ENCODE measurements at places on chromosomes 16 and 17.

- no peak for DNase-seq
Observed at GRCh38 chr16:85879975-85880831, 18.8 kb upstream of the IRF8 start.

- DNase-seq = no peak
Observed at GRCh38 chr17:14211801-14212200, 24.9 kb downstream of the CDRT15 start.

DNA sequence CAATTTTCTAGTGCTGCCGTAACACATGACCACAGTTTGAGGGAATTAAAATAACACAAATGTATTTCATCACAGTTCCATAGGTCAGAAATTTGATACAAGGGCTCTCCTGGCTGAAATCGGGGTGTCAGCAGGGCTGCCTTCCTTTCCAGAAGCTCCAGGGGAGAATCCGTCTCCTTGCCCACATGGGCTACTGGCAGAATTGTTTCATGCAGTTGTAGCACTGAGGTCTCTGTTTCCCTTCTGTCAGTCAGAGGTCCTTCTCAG is 20.5 kb downstream of the EIF4A3 start:
- no peak for DNase-seq

- DNase-seq = no peak
Observed at GRCh38 chr17:31535581-31535981, 144.1 kb downstream of the RAB11FIP4 start.

DNA sequence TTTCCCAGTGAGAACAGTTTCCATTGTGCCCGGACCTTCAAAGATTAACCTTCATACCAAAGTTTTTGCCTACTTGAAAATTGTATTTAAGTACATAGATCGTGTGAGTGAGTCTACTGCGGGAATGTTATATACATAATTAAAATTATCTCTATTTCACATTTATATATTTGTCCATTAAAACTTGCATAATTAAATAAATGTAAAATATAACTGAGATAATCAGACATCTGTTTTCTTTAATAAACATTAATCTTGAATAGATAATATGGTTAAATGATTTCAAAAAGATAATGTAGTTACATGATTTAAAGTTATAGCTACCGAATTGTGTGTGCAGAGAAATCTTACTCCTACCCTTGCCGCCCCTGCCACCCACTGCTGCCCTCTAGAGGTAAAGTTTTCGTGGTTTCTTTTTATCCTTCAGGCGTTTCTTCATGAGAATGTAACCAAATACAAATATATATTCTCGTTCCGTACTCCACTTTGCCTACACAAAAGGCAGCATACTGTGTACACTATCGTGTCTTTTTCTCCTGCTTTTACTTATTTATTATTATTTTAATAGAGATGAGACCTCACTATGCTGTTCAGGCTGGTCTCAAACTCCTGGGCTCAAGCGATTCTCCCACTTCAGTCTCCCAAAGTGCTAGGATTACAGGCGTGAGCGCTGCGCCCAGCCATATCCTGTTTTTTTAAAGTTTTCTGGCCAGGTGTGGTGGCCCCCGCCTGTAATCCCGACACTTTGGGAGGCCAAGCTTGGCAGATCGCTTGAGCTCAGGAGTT is 35.6 kb downstream of the RPA1 start:
- no peak for DNase-seq

DNA sequence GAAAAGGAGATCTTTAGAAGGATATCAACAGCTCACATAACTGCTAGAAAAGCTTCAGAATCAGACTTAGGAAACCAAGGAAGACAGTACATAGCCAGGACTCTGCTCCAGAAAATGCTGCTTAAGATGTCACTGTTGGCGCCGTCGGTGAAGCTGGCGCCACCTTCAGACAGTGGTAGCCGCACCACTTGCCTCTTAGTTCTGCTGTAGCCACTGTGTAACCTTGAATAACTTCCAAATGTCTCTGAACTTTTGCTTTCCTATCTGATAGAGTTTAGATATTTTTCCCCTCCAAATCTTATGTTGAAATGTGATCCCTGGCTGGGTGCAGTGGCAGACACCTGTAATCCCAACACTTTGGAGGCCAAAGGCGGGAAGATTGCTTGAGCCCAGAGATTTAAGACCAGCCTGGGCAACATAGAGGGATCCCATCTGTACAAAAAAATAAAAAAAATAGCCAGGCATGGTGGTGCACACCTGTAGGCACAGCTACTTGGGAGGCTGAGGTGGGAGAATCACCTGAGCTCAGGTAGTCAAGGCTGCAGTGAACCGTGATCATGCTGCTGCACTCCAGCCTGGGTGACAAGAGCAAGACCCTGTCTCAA is 6.3 kb upstream of the USP31 start:
- no peak for DNase-seq

GRCh38 chr16:87778830-87779579 is 13.2 kb upstream of the KLHDC4 start:
- DNase-seq = peak; percentile 78

DNA sequence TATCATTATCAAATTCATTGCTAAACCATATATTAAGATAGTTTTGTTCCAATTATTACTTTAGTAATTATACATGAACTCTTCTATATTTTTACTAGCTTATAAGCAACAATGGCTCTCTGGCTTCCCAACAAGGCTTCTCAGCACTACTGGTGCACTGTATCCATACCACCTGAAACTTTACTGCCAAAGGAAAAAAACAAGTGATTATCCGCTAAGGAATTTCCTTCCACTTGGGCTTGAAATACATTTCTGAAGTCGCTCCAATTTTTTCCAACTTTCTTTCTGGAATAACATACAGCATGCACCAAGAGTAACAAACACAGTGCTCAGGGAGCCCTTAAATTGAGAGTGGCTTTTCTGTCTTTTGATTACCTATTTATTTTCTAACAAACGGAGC is 2.1 kb downstream of the CSNK2A2 start:
- DNase-seq = no peak

- DNase-seq = no peak
Observed at GRCh38 chr17:27930000-27930399, 36.8 kb upstream of the LYRM9 start.

DNA sequence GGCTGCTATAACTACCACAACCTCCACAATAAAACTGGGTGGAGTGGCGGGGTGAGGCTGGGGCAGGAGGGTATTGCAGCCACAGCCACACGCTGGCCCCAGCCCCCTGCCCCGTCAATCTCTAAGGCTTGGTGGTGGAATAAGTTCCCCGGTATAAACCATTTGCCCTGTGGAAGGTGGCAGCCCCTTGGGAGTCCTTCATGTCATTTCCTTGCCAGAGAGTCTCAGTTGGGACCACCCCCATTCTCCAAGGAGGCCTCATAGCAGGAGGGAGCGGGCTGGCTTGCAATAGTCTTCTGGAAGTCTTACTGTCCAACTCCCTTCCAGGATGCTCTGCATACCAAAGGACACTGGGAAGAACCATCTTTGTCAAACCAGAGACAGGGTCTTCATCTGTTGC is 19.4 kb downstream of the CD300A start:
- DNase-seq = no peak

GRCh38 chr17:77356109-77356689 is 215.4 kb downstream of the SEC14L1 start:
- no peak for DNase-seq

GRCh38 chr17:6138761-6139446 is 68.7 kb downstream of the WSCD1 start:
- DNase-seq = no peak

- DNase-seq = no peak
Observed at GRCh38 chr17:1470071-1470754, 14.2 kb upstream of the CRK start.

- DNase-seq = no peak
Observed at GRCh38 chr17:49875685-49876084, 27.8 kb upstream of the TAC4 start.

DNA sequence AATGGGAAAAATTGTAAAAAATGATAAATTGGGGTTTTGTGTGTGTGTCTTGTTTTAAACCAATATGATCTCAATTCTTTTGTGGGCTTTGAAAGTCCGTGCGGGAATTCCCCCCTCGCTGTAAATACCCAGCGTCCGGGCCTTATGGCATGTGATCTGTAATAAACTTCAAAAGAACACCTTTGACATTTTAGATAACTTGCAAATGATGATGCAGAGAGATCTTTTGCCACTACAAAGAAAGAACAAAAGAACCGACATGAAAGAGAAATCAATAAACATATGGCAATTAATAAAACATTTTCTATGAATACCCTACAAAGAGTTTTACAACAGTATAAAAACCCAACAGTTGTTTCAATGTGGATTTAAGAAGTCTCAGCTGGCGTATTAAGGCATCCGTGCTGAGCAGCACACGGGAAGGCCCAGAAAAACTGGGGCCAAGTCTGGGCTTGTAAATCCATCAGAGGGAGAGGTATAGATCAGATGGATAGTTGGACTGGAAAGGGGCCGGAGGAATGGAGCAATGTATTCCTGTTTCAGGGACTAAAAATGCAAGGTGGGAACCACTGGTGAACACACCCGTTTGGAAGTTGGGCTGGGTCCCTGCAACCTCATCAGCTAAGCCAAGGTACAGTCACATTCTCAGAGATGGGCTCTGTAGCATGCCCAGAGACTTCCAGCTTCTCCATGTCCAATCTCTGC is 115.2 kb downstream of the IRX5 start:
- no peak for DNase-seq

DNA sequence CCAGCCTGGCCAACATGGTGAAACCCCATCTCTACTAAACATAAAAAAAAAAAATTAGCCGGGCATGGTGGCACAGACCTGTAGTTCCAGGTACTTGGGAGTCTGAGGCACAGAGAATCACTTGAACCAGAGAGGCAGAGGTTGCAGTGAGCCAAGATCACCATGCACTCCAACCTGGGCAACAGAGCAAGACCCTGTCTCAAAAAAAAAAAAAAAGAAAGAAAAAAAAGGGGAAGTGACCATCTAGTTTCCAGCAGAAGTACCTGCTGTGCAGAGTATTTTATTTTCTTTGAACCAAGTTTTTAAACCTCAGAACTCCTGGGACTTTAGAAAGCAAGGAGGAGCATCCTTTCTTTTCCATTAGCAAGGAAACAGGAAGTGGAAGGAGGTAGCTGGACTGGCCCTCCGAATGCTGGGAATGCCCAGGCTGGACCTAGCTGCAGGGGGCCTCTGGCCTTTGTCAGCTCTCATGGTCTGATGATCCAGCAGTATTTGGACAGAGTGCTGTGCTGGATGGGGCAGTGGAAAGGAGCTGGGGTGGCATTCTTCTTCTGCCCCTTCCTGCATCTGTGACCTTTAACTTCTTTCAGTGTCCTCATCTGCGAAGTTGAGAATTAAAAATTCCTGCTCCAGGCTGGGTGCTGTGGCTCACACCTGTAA is 6.6 kb downstream of the GID4 start:
- no peak for DNase-seq

DNA sequence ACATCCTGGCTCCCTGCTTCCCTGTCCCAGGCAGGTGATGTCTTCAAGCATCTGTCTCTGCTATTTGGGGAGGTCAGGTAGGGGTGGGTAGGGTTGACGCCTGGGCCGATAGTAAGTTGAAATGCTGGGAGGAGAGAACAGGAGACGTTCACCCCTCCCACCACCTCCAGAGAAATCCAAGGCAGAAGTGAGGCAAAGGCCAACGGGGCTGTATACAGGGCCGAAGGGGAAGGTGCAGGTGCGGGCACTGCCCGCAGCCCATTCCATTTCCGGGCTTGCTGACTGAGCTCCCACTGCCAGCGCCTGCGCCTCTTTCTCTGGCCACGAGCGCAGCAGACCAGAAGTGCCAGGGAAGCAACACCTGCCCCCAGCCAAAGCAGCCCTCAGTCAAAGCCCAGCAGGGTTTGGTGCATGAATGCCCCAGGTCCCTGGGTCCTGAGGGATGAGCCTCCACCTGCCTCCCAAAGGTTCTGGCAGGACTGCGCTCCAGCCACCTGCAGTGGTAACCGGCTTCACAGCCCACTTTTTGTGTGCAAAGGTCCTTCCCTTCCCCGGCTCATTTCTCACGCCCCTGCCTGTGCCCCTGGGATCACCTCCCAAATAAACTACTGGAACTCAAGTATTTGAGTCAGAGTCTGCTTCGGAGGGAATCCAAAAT is 127.6 kb upstream of the TNRC6C start:
- no peak for DNase-seq

- DNase-seq = no peak
Observed at GRCh38 chr16:56360117-56361008, 65.0 kb downstream of the AMFR start.

- DNase-seq = no peak
Observed at GRCh38 chr17:79026376-79027273, 2.7 kb downstream of the C1QTNF1 start.
